ENCODE measurements at places on chromosomes 2 and 18.

DNA sequence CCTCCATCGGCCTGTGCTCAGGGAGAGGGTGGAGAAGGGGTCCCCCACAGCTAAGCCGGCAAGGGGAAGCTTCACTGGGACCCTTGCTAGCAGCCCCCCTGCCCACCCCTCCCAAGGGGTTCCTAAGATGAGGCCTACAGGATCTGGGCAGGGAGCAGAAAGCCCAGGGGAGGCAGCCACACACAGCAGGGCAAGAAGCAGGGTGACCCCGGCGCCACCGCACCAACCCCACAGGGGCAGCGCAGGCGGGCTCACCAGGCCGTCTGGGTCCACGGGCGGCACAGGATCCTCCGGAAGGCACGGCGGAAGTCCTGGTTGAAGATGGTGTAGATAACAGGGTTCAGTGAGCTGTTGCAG lies 1.8 kb downstream of the ADRA2B start:
- no peak for DNase-seq

- no peak for DNase-seq
Measured at GRCh38 chr2:240626531-240627300, 1.4 kb downstream of the GPR35 start.

GRCh38 chr2:181787310-181788048 lies 104.1 kb upstream of the ITPRID2 start:
- DNase-seq: no peak

GRCh38 chr2:40564184-40564583 lies 112.3 kb upstream of the SLC8A1 start:
- DNase-seq: no peak

GRCh38 chr2:127220102-127220767 lies at the start of gene CYP27C1:
TSS of gene CYP27C1 (minus strand) at chr2:127220299. CDS start at chr2:127220270, 29 bp downstream.
- DNase-seq: no peak

DNA sequence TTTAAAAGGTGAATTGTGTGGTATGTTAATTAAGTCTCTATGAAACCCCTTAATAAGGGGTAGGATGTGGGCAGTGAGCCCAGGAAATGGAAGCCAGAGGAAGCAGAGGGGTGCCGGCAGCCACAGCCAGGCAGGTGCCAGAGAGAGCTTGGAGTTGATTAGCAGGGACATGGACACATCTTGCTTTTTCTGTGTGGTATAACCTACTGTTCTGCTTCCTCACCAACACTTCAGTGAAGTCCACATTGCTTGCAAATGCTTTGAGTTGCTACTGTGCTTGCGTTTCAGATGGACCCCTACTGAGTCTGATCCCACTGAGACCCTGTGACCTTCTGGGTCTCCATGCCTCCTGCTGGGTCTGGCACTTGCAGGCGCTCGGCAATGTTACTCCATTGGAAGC lies 30.3 kb upstream of the ARHGEF4 start:
- DNase-seq: no peak

- DNase-seq: no peak
Measured at GRCh38 chr2:16067866-16068551, 127.7 kb downstream of the MYCN start.
